ENCODE measurements at places on chromosomes 6 and 20.

- no peak for DNase-seq
These were observed 891 bp upstream of the POU3F2 start for GRCh38 chr6:98833307-98834059.

DNA sequence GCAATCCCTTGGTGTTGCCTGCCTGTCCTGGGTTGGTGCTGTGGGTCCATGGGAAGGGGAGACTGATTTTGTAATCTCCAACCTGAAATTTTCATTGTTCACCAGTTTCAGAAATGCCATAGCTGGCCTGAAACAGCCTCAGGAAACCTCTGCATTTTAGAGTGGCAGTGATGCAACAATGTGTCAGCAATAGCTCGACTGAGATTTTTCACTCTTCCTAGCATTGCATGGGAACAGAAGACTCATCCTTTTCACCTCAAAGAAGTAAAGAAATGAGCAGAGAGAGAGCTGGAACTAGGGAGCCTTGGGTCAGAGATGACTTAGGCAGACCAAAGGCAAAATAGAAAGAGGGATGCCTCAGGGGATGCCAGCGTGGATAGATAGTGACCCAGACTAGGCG, 23.7 kb upstream of the TMEM14A start:
- DNase-seq, result no peak

DNA sequence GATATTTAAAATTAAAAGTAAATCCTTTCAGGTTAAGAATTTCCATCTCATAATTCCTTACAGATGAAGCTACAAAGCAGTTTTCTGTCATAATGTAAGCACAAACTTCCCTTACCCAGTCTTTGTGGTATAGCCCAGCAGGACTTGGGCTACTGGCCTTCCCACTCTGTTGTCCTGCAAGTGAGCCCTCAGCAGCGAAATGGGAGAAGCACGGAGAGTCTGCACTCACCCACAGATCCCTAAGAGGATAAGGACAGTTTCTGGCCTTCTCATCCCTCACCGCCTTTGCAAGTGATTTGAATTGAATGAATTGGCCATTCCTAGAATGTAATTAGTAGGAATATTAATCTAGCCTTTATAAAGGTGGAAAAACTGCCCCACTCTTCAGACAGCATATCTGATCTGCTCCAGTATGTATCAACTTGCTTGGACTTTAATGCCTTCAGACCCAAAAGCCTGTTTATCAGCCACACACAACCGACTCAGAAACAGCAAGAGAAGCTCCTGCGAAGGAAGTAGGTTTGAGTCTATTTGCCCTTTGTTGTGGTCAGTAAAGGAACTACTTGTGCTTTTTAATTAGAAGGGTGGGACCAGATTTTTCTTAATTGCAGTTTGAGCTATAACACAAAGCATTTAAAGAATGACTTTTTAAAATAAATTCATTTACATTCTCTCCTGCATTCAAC, 29.9 kb upstream of the PRDM1 start:
- DNase-seq, result no peak

DNA sequence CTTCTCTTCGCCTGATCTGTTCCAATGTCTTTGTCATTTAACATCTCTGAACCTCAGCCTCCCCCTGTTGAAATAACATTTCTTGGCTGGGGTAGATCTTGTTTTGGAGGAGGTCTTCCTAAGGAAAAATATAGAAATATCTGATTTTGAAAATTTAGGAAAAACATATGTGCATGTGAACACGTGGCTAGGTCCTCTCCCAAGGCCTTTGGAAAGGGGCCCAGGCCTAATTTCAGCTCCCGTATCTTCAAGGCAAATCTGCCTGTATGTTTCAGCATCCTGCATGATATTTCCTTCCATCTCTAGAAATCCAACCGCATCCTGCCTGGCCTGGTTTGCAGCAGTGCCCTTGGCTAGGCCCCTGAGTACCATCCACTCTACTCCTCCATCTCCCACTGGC, 261.2 kb downstream of the PHACTR1 start:
- DNase-seq, result no peak

DNA sequence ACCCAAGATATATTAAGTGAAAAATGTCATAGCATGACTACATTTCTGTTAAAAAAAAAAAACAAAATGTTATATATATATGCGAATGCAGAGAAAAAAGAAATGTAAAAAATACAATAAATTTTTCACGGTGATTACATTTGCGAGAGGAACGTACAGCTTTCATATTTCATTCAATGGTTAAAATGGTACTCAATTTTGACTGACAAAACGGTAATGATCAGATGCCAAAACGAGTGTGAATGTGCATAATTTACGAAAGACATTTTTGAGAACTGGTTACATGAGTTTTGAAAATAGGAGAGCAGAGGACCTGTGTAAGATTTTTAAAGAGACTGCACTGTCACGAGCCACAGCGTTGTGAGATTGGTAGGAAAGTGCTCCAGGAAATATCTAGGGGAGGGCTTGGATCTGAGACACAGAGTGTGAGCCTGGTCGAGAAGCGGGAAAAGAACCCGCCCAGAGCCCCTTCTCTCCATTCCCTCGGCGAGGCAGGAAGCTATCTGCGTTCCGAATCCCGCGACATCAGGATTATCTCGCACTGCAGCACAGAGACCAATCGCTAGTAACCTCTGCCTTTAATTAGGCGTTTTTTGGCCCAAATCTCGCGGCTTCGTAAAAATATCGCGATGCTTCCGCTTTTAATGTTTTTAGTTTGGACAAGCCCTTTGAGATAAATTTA, 28.5 kb downstream of the TRIM27 start:
- peak; percentile 87 for DNase-seq

DNA sequence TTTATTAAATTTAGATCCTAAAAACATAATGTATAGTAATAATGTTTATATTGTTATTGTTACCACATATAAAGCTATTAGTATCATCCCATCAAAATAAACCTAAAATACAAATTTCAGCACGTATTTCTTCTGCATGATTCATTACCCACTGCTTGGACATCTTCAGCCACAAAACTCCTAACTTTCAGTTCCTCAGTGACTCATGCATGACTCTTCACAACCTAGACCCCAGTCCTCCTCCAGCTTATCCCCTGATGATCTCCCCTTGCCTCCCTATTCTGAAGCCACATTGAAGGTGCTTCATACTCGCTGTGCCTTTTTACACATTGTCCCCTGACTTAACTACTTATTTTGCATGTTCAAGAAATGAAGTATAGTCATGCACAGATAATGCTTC, 11.2 kb upstream of the GPRC6A start:
- DNase-seq, result no peak

DNA sequence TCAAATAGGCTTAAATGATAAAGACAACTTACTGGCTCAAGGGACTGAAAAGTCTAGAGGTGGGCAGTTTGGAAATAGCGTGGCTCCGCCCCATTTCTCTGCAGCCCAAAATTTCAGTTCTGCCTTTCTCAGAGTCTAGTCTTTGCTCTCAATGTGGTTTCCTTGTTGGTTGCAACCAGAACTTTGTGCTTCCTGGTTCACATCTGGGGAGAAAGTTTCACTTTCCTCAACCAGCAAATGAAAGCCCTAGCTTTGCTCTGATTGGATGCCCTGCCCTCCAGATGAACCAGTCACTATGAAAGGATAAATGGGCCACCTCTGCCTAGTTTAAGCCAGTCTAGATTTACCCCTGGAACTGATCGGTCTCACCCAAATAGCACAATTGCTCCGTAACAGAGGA, 14.9 kb downstream of the SYCP2L start:
- DNase-seq, result no peak

DNA sequence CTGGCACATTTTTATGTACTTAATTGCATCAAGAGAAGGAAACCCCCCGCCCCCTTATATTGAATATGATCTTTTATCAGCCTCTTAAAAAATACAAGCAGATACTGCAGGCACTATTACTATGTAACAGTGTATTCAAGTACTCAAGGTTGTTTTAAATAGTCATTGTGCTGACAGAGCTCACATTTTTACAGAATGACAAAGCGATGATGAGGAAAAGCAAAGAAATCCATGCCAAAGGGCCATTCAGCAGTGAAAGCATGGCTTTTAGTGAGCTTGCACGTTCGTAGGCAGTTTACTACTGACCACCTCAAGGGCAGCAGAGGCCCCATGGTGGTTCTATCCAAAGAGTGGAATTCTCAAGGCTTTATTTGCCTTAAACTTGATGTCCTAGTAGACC, 146.8 kb downstream of the RPS12 start:
- DNase-seq, result no peak

GRCh38 chr6:139296927-139297326, 5.1 kb upstream of the TXLNB start:
- DNase-seq, result no peak
